Thoracic aorta (tissue), 2 donors: ENCODE measurements at places on chromosomes 3 and 15. TPM values are rescaled to one million over a fixed set of nuclear protein-coding genes. Genes with fewer than 3 reads are reported as not detected.
A peak's percentile ranks its signal among the peaks of the same experiment; 100 is the strongest.

DNA sequence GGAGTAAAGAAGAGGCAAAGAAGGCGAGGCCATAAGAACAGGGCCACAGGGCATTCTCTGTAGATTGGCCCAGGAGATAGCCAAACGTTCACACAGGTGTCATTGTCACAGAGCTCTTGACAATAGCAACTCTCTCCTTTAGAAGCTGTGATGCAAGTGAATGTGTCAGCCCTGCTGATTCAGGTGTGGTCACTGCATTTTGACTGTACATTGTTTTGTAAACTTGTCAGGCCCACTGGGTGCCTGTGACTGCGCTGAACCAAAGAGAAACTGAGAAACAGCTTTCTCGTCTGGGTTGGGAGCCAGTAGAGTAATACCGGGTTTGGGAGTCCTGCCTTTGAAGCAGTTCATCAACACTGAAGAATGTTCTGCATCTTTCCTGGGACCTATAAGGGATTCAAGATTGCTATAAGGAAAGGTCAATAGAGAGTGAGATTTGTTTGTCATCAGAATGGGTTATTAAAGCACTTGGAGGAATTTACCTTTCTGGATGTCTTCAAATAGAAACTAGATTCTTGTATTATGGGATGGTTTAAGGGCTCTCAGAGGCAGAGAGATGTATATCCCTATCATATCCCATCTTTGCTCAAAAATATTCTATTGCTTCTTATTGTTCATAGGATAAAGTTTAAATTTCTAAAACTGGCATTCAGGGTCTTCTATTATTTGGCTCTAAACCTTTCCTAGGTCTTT is 45.4 kb downstream of the TMEM45A start:
- no peak overlapping the region for H3K27ac ChIP-seq
- no peaks in the 10 kb centered on the region for H3K36me3 ChIP-seq
- H3K4me1 ChIP-seq, result no peaks in the 10 kb centered on the region
- no peak for DNase-seq

DNA sequence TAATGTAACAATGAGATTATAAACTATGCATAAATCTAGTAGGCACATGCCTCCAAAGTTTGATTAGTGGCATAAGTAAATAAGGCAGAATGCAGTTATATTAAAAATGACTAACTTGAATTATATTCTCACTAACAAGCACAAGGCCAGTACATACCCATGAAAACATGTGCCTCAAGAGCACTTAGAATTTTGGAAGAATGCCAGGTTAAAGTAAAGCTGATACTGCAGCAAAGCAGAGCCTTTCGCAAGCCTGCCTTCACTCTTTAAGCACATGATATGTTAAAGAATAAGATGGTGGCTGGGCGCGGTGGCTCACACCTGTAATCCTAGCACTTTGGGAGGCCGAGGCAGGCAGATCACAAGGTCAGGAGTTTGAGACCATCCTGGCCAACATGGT is 49.0 kb downstream of the KBTBD12 start:
- H3K36me3 ChIP-seq, result no peaks in the 10 kb centered on the region
- DNase-seq, result no peak
- H3K27me3 ChIP-seq, result no peaks in the 10 kb centered on the region
- peaks cover 5% of the 10 kb centered on the region for H3K4me1 ChIP-seq

DNA sequence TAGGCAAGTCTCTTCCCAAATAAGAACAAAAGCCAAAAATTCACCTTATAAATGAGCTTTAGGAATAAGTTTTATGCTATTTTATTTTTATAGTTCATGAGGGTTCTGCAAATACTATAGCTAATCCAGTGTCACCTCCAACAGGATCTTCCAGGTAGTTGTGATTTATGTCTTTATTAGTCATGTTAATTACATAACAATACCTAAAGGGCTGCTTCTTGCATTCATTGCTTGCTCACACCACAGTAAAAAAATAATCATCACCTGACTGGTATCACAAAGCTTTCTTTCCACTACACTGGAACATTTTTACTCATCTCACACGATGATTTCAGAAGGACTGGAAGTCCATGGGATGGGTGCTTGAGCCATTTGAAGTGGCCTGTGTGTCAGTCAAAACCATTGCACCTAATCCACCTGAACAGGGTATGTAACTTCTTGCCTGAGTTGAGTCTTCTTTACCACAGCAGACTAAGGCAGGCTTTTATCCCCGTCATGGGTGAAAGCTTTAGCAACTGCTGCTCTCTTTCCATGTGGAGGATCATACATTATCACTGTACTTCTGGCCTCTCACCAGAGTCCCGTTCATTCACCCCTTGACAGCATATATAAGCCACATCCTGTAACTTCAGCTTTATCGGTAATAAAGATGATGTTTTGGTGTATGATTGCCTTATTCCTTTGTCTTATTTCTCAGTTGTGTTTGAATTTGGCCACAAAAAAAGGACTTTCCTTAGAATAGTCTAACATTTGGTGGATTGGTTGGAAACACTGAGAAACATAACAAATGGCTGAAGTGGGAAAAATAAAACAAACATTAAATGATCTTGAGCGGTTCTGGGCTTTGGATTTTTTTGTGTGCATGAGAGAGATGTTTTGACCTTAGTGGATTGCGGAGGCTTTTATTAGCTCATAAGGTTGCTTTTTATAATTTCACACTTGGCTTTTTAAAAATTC is 382.6 kb upstream of the THBS1 start:
- no peaks in the 10 kb centered on the region for H3K27me3 ChIP-seq
- no peak for DNase-seq
- no peak overlapping the region for H3K27ac ChIP-seq
- H3K4me1 ChIP-seq, result no peaks in the 10 kb centered on the region
- no peak overlapping the region for H3K4me3 ChIP-seq

- no peak overlapping the region for H3K4me3 ChIP-seq
- no peaks in the 10 kb centered on the region for H3K36me3 ChIP-seq
Observed at GRCh38 chr15:64947211-64947610, 35.5 kb downstream of the ANKDD1A start.

DNA sequence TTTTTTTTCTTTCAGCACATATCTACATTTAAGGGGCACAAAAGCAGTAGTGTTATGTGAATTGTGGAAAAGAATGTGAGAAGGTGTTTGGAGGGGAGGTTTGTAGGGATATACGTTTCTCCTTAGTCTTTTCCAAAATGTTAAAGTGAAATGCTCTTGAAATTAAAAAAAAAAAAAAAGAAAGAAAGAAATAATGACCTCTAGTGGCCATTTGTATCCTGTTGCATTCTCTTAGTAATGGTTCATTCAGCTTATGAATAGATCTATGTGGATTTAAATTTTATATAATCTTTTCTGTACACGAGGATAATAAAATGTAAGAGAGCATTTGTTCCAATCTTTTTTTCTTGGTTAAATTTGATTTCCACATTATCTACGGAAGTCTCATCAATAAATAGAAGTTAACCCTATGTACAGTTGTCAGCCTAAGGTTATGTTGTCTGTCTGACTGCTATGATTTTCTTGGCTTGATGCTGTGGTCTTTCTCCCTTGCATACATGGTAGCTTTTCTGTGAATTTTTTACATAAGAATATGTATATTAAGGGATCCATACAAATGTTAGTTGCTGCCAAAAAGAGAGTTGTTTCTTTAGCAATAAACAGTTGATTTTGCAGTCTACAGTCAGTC is 1.7 kb downstream of the P2RY13 start:
- H3K4me3 ChIP-seq, result peak overlapping the region; percentile 46
- no peak for DNase-seq
- H3K36me3 ChIP-seq, result no peaks in the 10 kb centered on the region
- no peaks in the 10 kb centered on the region for H3K4me1 ChIP-seq
- no peak overlapping the region for H3K27ac ChIP-seq

DNA sequence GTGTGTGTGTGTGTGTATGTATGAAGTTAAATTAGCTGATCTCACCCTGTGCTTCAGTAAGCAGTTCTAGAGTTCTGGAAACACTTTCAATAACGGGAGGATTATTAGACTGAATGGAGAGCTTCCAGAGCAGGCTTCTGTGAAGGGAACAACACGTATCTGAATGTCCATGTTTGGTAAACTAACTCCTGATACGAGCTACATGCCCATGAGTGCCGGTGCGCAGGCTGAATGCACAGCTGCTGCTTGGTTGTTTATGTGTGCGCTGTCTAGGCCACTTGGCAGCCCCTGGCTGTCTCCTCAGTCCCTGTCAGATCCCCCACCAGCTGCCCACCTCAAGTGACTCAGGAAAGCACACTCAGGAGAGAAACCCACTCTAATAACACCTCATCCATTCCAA is 137.0 kb downstream of the EPHB1 start:
- no peak overlapping the region for H3K4me3 ChIP-seq
- H3K36me3 ChIP-seq, result no peaks in the 10 kb centered on the region
- no peak for DNase-seq
- H3K4me1 ChIP-seq, result no peaks in the 10 kb centered on the region

DNA sequence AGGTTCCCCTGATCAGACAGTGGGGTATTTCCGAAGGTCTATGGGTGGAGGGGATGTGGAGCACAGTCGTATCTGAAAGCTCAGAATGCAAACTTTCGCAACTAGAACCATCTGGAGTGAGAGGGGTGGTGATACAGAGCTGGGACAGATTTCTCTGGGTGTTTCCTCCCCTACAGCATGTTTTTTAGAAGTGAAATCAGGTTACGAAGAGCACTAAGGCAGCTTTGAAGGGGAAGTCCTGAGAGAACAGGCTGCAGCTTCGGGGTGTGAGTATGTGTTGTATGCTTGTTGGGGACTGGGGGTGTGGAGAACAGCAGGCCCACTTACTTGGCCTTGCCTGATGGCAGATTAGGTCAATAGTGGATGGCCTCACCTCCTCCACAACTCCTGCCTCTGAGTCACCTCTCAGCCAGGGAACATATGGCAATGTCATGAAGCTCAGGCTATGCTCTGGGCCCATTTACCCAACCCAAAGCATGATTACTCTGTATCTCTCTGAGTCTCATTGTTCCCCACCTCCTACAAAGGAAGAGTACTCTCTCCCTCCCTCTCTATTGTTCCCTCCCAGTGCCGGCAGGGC is 107.2 kb upstream of the RASGRP1 start:
- no peak overlapping the region for H3K27ac ChIP-seq
- no peaks in the 10 kb centered on the region for H3K4me1 ChIP-seq
- no peaks in the 10 kb centered on the region for H3K36me3 ChIP-seq
- no peak for DNase-seq
- no peaks in the 10 kb centered on the region for H3K27me3 ChIP-seq

HESX1 gene
- total RNA-seq, result 1.7 TPM

GOLGA8J gene
- total RNA-seq, result 0.81 TPM

ANKUB1 gene
- 0.81 TPM for total RNA-seq
